Fibroblast of villous mesenchyme (primary cell): ENCODE measurements at places on chromosomes 16 and 17.

GRCh38 chr16:51343411-51343810 is 192.3 kb upstream of the SALL1 start:
- no peak for DNase-seq

DNA sequence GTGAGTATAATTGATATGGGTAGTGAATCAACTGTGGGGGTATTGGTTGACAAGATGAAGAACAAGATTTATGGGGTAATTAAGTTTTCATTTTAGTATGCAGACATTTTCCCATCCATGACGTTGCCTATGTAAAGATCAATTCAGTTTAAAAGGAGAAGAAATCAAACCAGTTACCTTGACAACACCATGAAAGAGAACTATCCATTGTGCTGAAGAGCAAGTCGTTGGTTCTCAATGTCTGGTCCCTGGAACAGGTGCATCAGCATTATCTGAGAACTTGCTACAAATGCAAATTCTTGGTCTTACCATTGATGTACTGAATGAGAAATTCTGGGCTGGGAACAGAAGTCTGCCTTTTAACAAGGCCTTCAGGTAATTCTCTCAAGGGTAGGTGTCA is 801 bp upstream of the OR4D2 start:
- DNase-seq, result no peak

GRCh38 chr17:28702026-28702751 is 9.5 kb downstream of the PROCA1 start:
- DNase-seq, result no peak

DNA sequence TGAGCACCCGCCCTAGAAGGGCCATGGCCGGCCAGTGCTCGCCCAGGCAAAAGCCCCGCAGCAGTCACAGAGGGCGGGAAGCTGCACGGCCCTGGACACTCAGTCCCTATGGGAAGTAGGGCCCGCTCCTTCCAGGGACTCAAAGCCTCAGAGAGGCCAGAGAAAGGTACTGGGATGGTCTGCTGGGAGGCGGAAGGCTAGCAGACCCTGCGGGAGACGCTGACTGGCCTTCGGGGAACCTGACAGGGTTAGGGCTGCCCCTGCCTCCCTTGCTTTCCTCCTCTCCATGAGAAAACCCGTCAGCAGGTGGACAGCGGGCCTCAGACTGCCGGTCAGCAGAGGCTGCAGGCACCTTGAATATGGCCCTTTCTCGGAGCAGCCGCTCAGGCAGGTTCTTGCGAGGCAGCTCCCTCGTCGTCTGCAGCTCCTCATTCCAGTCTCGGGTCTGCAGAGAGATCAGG is 11.5 kb downstream of the CLUH start:
- no peak for DNase-seq

- peak; percentile 44 for DNase-seq
Measured at GRCh38 chr17:8997994-8998628, 23.2 kb upstream of the NTN1 start.

GRCh38 chr16:11254913-11255736 is 879 bp downstream of the SOCS1 start:
- DNase-seq, result peak; percentile 53

DNA sequence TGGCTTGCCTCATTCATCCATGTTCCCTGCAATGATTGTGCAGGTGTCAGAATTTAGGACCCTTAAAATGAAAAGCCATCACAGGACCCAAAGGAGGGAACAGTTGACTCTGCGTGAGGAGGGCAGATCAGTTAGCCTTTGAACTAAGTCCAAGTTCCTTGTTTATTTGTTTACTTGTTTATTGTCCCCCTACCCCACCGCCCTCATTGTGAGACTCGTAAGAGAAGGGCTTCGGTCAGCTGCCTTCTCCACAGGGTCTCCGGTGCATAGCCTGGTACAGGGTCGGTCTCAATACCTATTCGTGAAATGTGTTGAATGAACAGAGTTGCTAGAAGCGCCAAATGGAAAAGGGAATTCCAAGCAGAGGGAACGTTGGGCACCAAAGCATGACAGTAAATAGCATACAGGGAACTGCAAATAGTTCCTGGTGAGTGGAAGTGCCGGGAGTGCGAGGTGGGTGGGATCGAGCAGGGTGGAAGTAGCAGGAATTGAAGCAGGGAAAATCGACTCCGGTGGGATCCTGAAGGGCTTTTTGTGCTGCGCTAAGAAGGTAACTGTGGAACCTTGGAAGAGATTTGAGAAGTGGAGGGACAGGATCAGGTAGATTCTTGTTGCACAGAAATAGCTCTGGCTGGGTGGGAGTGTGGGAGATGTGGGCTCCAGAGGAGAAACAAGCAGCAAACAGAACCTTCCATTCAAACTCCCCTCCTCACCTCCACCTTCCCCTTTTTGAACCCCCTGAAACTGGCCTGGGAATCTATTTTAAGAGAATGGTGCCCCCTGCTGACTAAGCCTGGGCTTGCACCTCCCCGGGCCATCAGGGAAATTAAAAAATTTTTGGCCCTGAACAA is 12.7 kb downstream of the SLC35B1 start:
- peak; percentile 37 for DNase-seq

DNA sequence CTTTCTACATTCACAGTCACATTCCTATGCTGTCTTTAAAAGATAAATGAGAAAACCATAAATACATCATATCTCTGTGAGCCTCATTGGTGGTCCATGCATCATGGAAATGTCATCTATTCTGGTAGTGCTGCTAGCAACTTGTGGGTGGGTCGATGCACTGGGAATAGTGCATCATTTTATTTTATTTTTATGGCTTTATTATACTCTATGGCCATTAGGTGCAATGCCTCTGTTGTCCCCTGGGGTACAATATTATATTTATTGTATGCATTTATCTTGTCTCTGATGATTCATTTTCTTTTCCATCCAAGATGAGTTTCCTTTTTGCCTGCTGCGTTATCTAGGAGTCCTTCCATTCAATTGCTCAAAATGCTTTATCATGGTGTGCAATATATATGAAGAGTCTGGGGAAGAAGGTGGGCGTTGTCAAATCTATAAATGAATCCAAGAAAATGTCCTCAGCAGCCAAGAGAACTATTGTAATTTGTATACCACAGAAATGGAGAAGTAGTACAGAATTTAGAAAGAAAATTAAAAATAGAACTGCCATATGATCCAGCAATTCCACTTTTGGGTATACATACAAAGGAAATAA is 324.0 kb downstream of the KCNJ2 start:
- no peak for DNase-seq

GRCh38 chr17:55410722-55411462 is 10.7 kb downstream of the MMD start:
- no peak for DNase-seq

GRCh38 chr17:44901411-44901921 is 2.2 kb upstream of the EFTUD2 start:
- DNase-seq, result peak; percentile 55

- DNase-seq, result no peak
Measured at GRCh38 chr17:16926571-16927451, 45.1 kb downstream of the TNFRSF13B start.

GRCh38 chr17:978103-979093 is 1.2 kb downstream of the NXN start:
- DNase-seq, result peak; percentile 78

GRCh38 chr17:6712058-6712853 is 913 bp downstream of the SLC13A5 start:
- DNase-seq, result no peak

DNA sequence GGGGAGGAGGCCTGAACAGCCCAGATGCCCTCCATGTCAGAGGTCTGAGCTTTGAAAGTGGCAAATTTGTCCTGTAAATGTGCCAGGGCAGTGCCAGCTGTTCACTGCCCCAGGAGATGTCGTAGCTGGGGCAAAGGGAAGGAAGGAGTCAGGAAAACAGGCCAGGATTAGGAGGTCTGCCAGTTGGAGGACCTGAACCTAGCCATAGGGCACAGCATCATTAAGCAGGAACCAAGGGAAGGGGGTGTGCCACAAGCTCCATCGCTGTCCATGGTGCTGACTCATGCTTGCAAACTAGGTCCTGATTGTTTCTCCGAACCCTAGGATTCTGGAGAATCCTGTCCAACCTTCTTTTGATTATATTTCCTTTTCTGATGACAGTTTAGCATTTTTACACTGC is 124.2 kb downstream of the TMEM132E start:
- DNase-seq, result peak; percentile 27

DNA sequence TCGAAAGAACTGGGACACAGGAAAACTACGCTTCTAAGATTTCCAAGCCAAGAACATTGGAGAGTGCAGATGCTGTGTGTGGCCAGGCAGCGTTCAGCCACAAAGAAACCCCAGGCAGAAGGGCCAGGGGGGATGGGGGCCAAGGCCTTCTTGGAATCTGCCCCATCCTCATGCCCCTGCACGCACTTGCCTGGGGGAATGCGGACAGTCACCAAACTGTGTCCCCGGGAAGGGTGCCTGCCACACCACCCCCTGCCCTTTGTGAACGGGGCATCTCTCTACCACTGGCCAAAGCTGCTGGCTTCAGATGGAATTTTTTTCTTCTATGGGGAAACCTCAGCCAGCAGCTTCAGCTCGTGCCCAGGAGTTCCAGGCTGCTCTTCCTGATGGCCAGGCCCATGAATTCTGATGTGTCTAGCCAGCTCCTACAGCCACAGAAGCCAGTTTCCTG is 32.0 kb upstream of the DNAH17 start:
- no peak for DNase-seq

DNA sequence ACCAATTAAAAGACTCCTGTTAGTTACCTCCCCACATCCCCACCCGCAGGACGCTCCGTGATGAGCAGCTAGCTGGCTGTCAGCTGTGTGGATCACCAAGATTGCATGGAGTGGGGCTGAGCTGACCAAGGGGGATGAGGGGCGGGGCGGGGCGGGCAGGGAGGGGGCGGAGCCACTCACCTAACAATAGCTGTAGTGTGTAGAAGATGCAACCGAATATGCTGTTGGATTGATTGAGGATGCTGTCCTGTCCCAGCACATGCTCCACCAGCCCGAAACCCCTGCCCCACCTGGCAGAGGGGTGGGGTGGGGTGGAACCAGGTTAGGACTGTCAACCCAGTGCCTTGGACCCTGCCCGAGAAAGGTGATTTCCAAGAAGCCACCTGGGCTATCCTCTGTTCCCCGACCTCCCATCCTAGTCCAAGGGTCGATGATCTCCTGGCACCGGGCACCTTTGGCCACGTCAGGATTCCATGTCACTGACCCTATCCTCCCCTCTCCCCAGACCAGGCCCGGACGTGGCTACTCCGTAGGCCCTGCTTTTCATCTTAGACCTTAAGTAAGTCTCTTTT is 1.4 kb downstream of the VKORC1 start:
- DNase-seq, result no peak

- no peak for DNase-seq
Measured at GRCh38 chr17:4501295-4501949, 2.7 kb downstream of the SPNS2 start.

DNA sequence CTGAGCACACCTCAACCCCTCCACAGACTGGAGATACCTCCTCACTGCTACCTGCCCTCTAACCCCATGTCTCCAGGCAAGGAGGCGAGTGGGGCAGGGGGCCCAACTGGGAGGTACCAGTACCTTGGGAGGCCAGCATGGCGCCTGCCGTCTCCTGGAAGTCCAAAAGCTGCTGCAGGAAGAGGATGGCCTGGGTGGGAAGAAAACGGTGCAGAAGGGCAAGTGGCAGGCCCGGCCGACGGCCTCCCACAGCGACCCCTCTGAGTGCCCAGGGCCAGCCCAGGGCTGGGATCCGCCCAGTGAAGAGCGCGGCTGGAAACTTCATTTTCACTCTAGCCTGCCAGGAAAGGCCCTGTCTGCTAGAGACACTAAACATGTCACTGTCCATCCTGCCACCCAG is 8.5 kb downstream of the ZACN start:
- no peak for DNase-seq

DNA sequence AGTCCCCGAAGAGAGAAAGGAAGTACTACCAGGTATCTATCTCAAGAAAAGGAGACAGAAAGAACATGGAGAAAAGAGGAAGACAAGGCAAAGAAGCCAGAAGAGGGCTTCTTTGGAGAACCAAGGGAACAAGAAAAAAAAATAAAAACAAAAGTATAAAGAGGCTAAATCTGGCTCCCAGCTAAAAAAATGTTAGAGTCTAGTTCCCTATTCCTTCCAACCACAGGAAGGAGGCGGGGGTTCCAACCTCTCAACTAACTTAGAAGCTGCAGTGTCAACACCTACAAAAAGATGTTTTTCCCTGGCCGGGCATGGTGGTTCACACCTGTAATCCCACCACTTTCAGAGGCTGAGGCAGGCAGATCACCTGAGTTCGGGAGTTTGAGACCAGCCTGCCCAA is 13.4 kb downstream of the UTP6 start:
- no peak for DNase-seq

DNA sequence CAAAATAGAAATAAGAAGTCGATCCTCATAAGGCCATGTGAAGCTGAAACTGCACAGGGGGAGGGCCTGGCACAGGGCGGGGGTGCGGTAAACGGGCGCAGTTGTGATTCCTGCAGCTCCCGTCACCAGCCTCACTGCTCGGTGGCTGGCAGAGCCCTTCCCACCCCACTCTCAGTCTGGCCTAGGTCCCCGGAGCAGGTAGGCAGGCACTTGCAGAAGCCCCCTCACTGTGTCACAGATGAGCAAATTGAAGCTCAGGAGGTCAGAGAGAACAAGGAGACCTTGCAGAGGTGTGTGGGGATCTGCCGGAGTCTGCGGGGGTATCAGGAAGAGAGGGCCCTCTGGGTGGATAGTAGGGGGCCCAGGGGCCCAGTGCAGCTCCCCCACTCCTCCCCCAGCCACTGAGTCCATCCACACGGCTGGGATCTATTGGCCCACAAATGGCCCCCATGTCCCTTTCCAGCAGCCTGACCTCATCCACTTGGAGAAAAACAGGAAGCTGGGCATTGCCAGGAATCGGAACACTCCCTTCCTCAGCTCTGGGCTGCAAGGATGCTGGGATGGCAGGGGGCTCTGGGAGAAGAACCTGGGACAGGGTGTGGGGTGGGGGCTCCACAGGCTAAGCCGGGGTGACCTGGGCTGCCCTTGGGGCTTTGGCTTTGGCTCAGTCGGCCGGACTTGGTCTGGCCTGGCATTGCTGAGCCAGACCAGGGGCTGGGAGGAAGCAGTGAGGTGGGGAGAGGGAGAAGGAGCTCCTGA is 21.4 kb upstream of the MAP3K14 start:
- no peak for DNase-seq

DNA sequence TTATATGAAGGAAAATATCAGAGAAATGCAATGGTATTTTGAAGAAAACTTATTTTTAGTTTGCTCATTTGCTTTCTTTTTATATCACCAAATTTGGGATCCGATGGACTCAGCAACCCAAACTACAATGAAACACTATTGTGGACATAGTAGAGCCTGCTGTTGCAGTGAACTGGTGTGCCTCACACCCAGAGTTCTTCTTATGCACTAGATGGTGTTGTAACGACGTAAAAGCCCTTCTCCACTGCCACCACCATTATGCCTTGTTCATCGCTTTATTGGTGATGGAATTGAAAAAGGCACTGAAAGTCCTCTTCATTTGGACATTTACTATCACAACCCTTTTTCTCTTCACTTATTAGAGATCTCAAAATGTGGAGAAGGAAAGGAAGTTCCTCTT is 381.3 kb downstream of the CDH8 start:
- no peak for DNase-seq

GRCh38 chr17:38871247-38872015 is 1.6 kb downstream of the LASP1 start:
- peak; percentile 90 for DNase-seq

GRCh38 chr16:67528870-67529581 is 397 bp downstream of the RIPOR1 start:
- peak; percentile 48 for DNase-seq

- no peak for DNase-seq
Measured at GRCh38 chr17:82600731-82601446, 47.4 kb downstream of the WDR45B start.

- no peak for DNase-seq
Measured at GRCh38 chr17:77923776-77924513, 34.6 kb upstream of the TNRC6C start.
